ENCODE measurements at places on chromosomes 12 and 14.

DNA sequence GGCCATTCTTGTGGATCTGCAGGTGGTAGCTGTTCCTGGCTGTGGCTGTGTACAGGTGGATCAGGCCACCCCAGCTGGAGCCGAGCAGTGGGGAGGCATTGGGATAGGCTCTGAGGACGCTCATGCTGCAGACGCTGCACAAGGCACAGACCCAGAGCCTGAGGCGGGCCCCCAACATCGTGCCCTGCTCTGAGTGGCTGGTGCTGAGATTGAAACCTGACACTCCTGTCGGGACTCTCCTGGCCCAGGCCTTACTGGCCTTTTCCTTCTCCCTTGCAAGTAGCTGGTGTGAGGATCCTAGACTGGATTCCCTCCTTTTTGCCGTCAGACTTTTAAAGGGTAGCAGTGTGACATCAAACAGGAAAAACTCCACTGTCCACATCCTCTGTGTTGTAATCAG lies at the start of gene FGF23:
FGF23 (minus strand) TSS at position 308 of the 400 bp plus-strand sequence; CDS start at position 178, 130 bp downstream.
- peak; percentile 79 for DNase-seq

DNA sequence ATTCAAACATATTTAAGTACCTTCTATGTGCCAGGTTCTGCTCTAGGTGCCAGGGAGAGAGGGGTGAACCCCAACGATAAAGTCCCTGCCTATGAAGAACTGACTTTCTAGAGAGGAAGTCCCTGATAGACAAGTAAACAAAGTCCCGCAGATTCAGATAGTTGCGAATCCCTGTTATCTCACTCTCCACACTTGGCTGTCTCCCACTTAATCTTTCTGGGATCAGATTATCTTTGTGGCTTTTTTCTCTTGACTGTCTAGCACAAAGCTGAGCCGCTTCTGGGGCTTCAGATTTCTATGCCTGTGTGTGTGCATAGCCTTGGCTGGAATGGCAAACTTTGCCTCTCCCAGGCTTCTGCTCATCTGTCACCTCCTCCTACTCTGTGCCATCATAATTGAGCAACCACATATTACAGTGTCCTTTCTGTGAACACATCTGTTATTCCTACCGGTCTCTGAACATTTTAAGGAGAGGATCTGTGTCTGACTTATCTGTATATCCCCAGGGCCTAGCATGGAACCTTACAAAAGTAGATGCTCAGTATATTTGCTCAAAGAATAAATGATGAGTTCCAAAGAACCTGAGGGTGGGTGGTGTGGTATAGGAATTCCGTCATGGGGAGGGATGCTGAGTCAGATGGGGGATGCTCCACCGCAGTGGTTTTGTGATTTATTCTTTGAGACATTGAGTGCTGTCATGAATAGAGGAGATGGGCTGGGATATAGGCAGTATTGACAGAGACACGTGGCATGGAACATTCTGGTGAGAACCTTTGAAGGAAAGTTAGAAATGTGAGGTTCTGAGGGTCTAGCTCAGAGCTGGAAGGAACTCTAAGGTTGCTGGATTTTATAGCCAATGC lies 28.5 kb downstream of the RGS6 start:
- no peak for DNase-seq

- no peak for DNase-seq
These were observed 7.7 kb upstream of the LTBP2 start for GRCh38 chr14:74619672-74620131.

GRCh38 chr14:89244720-89245119 lies 172.3 kb downstream of the FOXN3 start:
- no peak for DNase-seq

- no peak for DNase-seq
These were observed 4.1 kb downstream of the SLC6A12 start for GRCh38 chr12:209851-210250.

GRCh38 chr12:98901189-98901588 lies 256.1 kb downstream of the APAF1 start:
- DNase-seq = no peak

GRCh38 chr12:15152456-15152855 lies 68.8 kb downstream of the RERG start:
- DNase-seq = no peak

DNA sequence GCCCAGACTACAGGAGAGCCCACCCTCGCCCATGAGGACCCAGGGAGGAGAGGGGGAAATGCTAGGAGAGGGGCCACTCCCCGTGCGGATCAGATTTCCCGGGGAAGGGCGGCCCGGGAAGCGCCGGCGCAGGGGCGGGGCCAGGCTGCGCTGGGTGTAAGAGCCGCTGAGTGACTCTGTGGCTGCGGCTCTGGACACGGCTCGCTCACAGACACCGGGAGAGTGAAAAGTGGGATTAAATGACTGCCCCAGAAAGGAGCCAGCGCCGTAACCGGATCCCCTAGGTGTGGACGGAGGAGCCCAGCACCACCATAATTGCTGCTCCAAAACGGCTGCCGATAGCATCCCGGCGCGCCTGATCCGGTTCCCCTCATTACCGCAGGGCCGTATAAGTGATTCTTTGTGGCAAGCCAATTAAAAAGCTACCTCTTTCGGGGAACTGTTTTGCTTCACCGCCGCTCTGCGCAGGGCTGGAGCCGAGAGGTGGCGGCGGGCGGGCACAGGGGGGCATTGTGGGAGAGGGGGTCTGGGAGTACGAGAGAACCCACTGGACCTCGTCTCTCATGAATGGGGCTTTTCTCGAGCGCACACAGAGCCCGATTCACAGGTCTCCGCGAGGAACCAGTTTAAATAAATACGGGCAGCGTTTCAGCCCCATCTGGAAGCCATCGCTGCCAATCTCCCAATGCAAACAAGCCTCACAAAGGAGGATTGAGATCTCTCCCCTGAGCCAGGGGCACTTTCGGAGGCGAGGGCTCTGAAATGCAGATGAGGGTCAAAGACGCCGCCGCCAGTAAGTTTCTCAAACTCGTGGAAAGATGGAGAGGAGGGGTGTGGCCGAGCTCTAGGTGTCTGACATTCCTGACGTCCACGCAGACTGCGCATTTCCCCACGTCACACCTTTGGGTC lies 2.5 kb downstream of the COL2A1 start:
- DNase-seq = peak; percentile 89

DNA sequence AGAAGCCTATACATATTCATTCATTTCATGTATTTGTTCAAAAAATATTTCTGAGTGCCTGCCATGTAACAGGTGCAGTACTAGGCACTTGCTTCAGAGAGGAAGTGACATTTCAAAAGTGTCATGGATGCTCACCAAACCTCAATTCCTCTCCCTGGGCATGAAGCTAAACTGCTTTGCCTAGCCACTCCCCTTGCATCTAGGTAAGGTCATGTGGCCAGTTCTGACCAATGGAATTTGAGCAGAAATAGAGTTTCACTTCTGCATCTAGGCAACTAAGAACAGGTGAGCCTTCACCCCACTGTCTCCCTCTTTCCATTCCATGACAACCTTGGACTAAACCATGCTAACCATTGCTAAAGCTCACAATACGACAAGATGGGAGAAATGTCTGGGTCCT lies 27.6 kb downstream of the TC2N start:
- DNase-seq = no peak

DNA sequence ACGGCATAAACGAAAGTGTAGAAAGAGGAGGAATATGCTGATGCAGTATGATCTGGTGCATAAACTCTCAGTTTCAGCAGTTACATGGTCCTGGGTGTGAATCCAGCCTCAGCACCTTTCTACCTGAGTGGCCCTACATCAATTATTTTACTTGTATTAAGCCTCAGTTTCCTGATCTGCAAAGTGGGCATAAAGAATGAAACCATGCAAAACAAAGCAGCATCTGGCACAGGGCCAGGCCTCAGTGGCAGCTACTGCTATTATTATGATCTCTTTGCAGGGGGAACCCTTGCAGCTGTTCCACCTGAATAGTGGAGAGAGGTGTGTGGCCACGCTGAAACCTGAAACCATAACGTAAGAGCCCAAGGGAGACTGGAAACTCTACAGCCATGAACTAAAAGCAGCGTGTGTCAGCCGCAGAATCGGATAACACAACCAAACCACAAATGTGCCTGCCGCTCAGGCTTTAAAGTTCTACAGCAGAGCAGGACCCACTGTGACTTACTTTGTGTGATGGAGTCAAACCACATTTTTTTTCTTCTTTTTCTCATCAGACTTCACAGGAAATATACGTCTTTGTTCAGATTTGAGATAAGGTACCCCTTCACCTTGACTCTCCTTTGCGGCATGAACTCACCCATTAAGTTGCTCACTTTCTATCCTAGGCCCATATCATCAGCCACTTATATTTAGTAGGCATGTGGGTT lies 29.2 kb upstream of the FOS start:
- DNase-seq = peak; percentile 46

GRCh38 chr14:36901861-36902260 lies 240.2 kb downstream of the PAX9 start:
- no peak for DNase-seq

DNA sequence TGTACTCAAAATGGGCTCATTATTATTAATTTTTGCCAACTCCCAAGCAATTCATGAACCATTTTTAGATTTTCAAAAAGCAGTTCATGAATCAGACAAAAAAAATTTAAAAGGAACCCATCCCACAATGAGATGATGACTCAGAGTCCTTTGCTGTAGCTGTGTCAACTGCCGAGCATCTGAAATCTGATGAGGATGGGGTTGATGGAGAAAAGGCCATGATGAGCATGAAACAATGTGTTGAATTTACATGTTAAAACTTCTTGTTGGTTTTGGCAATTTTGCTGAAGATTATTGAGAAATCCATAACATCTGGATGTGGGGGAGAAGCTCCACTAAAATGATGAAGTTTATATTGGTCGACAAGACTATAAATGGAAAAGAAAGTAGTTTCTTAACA lies 378.0 kb downstream of the FOXG1 start:
- DNase-seq = no peak

GRCh38 chr12:14387219-14387871 lies 21.9 kb downstream of the ATF7IP start:
- no peak for DNase-seq

Measured in kidney (tissue), 22 donors.